ENCODE measurements at places on chromosomes 1 and 21. TPM values are rescaled to one million over a fixed set of nuclear protein-coding genes. Genes with fewer than 3 reads are reported as not detected.

MTARC1 gene
- total RNA-seq, result 10.9 TPM

ATAD3C gene
- total RNA-seq, result 0.05 TPM

DNA sequence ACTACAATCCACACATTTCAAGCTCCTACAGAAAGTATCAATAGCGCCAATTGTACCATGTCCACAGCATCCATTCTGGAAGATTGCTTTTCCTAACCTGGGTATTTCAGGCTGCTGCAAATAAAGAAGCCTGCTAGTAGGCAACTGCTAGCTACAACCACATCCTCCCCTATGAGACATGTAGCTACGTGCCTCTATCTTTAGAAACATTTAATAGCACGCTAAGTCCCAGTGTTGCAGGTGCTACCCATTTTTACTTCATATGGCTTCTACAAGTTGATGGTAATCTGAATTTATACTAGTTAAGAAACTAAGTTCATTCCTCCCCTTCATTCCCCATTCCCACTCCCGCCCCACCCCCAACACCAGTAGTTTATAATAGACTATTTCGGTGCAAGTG is 7.4 kb upstream of the AMPD1 start:
- no peak for DNase-seq

PCSK9 gene
- not detected for total RNA-seq

DNA sequence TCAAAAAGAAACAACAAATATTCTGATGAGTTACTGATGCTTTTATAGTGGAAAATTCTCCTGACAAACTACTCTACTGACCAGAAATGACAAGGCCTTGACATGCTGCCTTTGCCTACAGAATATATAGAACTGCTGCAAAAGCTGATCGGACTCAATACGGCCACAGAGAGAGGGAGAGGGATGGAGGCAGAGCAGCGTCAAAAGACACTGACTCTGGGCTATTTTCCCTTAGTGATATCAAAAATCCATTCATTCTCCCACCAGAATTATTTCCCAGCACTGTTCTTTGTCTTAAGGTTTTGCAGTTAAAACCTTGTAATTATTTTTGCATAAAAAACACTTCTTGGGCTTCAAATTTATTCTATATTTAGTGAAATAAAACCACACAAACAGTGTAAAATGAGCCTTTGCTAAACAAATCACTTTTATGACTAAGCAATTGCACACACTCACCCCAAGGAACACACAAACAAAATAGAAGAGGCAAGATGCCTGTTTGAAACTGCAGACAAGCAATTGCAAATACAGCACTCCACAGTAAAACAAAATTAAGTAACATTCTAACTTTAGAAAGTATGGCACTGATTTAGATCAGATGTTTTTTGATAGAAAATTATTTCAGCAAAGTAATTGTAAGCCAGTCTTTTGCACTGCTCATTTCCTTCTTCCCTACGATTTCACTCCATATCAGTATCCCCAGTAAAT is 1036.4 kb downstream of the ADGRL2 start:
- no peak for DNase-seq

GRCh38 chr1:162550925-162551324 is 10.6 kb upstream of the UAP1 start:
- DNase-seq, result no peak

GRCh38 chr1:163035446-163036249 is 33.5 kb upstream of the RGS4 start:
- DNase-seq, result no peak

GRCh38 chr1:117622726-117623125 is 16.9 kb downstream of the TENT5C start:
- DNase-seq, result no peak

DNA sequence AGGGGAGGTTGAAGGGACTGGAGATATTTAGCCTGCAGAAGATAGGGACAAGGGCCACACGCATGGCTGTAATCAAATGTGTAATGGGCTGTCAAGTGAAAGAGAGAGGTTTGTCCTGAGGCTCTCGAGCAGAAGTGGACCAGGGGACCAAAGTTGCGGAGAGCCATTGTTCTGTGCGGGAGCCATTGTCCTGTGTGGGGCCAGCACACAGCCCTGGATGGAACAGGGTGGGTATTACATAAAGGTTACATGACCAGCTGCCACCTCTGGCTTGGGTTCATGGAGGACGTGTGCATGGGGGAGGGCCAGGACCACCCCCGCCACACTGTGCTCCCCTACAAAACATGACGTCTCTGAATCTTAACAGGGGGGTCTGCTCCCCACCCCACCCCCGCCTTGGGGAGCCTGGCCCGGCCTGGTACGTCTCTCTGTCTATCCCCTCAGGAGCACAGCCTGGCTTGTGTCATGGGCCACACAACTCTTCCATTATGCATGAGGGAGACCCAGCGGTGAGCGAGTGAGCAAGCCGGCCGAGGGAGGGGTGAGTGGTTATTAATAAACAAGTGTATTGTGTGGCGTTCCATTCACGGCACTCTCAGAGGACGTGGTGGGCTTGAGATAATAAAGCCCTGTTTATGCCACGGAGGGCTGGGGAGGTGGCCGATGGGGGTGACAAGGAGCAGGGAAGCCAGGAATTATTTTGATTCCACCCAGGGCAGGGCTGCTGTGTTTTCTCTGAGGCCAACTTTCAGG is at the start of gene NFASC:
Gene NFASC (plus strand): TSS at position 703 of the 753 bp plus-strand sequence. CDS start 73,454 bp downstream, outside the sequence.
- no peak for DNase-seq

TMEM125 gene
- not detected for total RNA-seq

DNA sequence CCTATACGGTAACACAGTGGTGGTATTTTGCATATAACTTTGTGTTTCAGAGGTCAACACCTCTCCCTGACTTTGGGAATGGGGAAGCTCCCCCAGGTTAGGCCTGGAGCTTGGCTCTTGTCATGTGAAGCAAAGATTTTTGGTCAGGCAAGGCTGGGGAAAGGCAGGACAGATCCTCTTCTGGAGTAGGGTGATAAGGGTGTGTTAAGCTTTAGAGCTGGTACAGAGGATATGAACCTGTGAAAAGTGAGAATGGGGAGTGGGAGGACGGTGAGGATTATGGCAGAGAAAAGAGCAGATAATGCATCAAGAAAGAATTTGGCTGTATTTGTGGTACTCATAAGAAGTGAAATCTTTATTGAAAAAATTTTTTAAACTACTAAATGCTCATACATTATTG is 2.3 kb downstream of the RPF1 start:
- DNase-seq, result no peak

- DNase-seq, result no peak
Observed at GRCh38 chr1:172657586-172657985, 1.3 kb upstream of the FASLG start.

GRCh38 chr1:40303790-40304189 is 13.3 kb downstream of the COL9A2 start:
- DNase-seq, result no peak

- no peak for DNase-seq
Observed at GRCh38 chr1:221693087-221693486, 48.8 kb downstream of the DUSP10 start.

DNA sequence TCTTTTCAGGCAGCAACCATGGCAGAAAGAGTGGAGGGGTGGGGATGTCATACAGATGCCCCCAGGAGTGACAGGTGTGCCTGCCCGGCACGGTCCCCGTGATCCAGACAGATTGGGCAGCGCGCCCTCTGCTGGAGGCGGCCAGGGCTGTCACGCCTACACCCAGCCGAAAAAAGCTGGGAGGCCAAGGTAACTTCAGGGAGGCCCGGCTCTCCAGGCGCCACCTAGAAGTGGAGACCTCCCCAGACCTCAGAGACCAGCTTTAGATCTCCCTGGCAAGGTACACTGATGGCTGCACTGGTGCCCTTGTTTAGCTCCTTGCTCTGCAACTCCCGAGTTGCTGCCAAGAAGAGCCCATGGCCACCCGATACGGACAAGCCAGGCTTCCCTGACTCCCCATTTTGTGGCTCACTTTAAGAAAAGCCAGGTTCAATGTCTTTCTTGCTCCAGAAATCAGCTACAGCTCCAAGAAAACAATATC is 6.6 kb downstream of the GOLT1A start:
- DNase-seq, result peak; percentile 34

- DNase-seq, result no peak
Observed at GRCh38 chr1:196056966-196057365, 551.3 kb downstream of the KCNT2 start.

GCSAML gene
- not detected for total RNA-seq

DNA sequence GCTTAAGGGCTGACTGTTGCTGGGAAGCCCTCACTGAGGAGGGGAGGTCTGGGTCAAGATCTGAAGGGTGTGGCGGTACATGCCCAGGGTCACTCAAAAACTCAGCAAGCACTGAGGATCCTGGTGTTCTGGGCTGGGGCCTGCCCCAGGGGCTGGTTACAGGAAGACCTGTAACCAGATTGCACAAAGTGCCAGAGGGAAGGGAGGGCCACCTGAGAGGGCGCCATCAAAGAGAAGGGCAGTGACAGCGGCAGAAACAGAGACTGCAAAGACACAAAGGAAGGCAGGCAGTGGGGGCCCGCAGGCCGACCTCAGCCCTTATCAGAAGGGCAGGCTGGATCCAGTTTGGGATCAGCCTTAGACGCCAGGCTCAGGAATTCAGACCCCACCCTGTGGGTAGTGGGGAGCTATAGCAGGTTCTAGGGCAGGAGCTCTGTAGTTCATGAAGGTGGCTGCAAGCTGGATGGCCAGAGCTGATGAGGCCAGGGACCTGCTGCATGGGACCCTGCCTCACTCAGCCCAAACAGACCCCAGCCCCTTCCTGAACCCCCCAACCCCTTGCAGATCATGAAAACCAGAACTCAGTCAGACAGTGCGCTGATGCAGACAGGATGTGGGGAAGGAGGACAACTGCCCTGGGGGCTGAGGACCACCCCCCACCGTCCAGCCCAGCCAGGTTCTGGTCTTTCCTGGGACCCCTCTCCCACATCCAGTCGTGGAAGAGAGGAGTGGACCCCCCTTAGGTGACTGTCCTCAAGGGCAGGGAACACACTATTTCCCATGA is 3.9 kb downstream of the SH2D5 start:
- no peak for DNase-seq

DNA sequence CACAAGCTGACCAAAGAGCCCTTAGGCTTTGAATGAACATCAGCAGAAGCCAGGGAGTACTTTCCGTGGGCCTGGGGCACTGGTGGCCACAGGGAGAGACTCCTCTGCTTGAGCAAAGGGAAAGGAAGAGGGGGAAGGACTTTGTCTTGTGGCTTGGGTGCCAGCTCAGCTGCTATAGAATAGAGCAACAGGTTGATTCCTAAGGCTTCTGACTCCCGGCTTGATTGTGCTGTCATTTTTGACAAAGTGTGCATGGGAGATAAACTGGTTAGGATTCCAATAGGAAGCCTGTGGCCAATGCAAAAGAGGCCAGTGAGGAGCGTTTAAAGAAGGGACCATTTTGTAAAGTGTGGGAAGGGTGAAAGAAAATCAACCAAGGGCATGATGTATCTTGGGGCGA is 11.9 kb upstream of the SMAP2 start:
- no peak for DNase-seq

ST6GALNAC5 gene
- total RNA-seq, result 0.23 TPM

DNA sequence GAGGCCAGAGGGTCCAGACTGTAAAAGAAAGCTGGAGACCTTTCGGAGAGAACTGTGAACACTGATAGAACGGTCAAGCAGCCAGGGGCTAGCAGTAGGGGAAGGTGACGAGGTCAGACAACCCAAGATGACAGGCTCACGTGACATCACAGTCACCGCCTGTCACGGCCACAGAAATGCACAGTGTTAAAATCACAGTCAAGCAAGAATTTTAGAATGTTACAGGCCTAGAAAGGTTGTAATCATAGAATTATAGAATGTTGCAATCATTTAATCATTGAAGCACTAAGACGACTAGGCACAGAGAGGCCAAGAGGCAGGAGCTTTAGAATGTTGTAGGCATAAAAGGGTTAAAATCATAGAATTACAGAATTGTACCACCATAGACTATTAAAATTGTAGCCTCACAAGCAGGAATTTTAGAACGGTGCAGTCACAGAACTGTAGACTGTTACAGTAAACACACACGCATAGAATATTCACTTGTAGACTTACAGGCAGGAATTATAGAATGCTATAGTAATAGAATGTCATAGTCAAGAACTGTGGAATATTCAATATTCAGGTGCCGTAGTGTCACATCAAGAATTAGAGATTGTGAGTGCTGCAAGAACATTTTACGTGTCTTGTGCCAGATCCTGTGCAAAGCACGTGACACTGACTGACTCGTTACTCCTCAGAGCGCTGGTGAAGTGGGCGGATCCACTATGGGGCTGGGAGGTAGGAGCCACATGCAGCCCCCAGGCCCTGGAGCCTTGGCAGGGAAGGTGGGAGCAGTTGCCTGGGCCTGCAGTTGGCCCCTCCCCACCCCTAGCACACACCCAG is 118.1 kb downstream of the EPHB2 start:
- DNase-seq, result no peak

- DNase-seq, result no peak
Observed at GRCh38 chr1:66043186-66043585, 250.5 kb downstream of the PDE4B start.

DNA sequence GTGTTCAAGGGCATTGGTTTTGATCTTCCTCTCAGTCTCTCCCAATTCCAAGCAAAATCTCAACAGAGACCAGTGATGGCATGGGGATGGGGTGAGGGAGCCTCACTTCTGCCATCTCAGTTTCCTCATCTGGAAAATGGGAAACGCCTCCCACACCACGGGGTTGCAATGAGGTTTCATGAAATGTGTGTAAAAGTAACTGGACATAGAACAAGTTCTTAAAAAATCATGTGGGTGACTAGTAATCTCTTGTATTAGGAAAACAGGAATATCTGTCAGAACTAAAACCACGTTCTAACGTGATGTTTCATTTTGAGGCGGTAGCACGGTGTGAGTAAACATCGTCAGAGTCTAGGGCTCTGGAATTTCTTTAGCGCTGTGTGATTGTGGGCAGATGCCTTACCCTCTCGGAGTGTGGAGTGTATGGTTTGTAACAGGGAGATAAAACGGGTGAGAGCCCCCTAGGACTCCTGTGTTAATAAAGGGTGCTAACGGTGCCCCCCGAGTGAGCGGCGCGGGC is 55.5 kb upstream of the DNAJC6 start:
- DNase-seq, result no peak

GRCh38 chr21:44525391-44526095 is 14.5 kb downstream of the KRTAP10-1 start:
- no peak for DNase-seq

DNA sequence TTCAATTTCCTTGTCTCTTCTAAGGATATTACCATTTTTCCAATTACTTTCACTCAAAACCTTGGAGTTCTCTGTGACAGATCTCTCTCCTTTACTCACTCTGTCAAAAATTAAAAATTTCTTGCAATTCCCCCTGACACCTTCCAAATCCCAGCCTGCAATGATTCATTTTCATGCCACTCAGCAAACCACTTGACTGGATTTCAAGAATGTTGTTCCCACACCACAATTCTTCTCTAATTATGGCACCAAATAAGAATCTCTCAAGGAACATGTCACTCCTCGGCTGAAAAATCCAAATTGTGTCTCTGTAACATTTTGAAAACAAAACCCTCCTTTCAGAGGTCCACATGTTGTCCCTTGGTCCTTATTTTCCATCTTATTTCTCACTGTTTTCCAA is 438.9 kb upstream of the ZP4 start:
- no peak for DNase-seq
